SJCRH30 (cell line): ENCODE measurements at places on chromosomes 1 and 21. TPM values are rescaled to one million over a fixed set of nuclear protein-coding genes. Genes with fewer than 3 reads are reported as not detected.

- DNase-seq: peak; percentile 43
Observed at GRCh38 chr1:39671793-39672550, at the start of gene NT5C1A. Gene NT5C1A, minus strand, starts transcription at chr1:39672107. Its CDS starts 69 bp downstream, at chr1:39672038.

DNA sequence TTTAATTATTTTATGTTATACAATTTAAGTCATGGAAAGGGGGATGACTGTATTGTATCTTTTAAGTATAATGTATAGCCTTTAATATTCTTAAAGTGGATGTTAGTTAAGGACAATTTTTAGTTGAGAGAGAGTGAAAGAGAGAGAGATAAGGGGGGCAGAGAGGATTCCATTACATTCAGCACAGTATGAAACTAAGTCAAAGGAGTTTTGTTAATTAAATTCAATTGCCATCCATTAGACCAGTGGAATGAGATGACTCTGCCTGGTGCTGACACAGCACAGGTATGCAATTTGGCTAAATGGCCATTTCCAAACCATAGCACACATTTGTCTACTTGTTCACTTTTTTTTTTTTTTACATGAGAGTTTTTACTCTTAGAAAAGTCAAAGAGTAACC is 27.5 kb downstream of the NFIA start:
- no peak for DNase-seq

DNA sequence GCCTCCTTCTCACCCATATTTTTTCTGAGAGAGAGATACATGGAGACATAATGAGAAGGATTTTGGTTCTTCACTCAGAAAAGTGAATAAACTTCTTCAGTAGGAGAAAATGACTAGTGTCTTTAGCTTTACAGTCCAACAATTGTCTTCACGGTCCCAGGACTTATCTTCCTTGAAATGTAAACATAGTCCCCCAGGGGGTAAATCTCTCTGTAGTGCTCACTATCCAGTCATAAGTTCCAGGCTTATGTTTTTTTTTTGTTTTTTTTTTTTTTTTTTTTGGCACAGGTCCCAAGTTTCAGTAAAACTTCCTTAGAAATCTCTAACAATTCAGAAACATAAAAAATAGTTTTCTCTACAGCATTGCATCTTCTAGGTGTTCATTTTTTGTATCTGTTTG is 890.2 kb upstream of the B3GALT2 start:
- peak; percentile 24 for DNase-seq

GRCh38 chr21:27152996-27153395 is 186.1 kb upstream of the ADAMTS5 start:
- DNase-seq: no peak

- no peak for DNase-seq
Observed at GRCh38 chr1:37764888-37765441, at the start of gene EPHA10. Gene EPHA10, minus strand, starts transcription at chr1:37765120. Its CDS starts 54 bp downstream, at chr1:37765066.

DNA sequence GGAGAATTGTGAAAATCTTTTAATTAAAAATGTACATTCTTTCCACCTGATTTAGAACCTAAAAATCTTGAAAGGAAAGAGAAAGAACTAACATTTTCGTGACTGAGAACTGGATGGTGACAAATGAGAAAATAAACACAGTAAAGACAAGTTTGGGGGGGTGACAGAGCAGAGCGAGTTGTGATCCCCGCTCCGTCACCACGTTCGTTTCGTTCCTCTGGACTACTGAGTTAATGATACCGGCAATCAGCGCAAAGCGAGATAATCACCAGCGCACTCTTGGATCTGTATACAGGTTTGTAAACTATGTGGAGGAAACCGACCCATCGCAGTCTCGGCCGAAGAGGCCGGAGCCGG is 31.2 kb upstream of the CFAP126 start:
- DNase-seq: no peak

- no peak for DNase-seq
Observed at GRCh38 chr21:29052224-29052623, 21.2 kb downstream of the CCT8 start.

- no peak for DNase-seq
Observed at GRCh38 chr1:225449774-225450173, 21.9 kb upstream of the LBR start.

DNA sequence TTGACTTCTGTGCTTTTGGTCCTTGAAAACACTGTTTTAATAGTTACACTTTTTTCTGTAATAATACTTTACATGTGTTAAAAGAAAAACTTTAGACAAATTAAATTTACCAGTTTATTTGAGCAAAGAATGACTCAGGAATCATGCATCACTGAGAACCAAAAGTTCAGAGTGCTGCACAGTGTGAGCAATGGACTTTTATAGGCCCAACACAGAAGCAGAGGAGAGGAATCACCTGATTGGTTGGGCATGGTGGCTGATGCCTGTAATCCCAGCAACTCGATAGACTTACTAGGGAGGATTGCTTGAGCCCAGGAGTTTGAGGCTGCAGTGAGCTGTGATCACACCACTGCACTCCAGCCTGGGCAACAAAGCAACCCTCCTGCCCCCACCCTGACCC is 29.3 kb downstream of the ZNF648 start:
- no peak for DNase-seq

The CD2 gene
- total RNA-seq: not detected in 2 replicates

The RGS16 gene
- 96.7 and 101 TPM in 2 replicates for total RNA-seq

The GNAT2 gene
- 0.08 and 0.24 TPM in 2 replicates for total RNA-seq

The CAMK1G gene
- not detected in 2 replicates for total RNA-seq
